ENCODE measurements at places on chromosomes 3 and 15.
A peak's percentile ranks its signal among the peaks of the same experiment; 100 is the strongest.

DNA sequence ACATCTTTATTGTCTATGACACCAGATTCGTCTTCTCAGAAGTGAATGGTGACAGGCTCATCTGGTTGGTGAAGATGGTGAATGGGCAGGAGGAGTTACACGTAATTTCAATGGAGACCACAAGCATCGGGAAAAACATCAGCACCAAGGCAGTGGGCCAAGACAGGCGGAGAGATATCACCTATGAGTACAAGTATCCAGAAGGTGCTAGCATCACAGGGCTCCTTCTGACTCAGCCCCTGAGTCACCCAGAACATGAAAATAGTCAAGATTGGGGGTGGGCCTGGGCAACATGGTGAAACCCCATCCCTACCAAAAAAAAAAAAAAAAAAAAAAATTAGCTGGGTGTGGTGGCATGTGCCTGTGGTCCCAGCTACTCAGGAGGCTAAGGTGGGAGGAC is 32.6 kb downstream of the TGM4 start:
- DNase-seq = no peak

DNA sequence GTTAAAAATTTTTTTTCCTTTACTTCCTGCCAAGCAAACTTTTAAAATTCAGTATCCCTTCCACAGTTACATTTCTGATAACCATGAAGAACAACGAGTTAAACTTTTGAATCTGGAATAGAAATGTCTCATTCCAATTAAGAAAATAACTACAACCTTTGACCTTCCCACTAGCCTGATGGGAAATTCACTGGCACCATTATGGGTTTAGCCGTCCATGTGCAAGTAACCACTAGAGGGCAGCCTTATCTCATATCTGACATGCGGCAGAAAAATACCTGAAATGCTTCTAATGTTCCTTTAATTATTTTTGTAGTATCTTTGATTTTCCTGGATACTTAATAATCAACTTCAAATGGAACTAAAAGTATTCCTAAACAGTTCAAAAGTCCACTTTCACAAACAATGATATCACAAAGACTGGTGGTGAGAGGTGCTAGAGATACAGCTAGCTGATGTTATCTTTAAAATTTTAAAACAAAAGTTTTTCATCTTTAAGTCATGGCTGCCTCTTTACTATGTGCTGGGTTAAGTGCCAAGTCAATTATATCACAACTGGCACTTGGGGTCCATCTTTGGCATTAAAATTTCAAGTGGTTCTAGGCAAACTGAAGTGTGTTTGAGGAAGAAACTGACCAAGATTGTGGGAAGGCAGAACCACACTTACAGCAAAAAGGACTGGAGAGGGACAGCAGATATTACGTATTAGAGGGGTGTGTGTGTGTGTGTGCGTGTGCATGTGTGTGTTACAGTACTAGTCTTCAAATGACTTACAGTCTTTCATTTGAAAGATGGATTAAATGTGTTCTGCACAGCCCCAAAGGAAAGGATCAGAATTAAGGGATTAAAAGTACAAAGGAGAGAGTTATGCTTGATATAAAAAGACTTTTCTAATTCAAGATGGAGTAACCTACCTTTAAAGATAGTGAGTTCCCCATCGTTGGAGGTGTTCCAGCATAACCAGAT is 107.1 kb upstream of the ICE2 start:
- DNase-seq = peak; percentile 86

- no peak for DNase-seq
Observed at GRCh38 chr3:122104515-122105194, 49.5 kb downstream of the CD86 start.

- peak; percentile 31 for DNase-seq
Observed at GRCh38 chr3:3196148-3196861, 16.8 kb upstream of the CRBN start.

- DNase-seq = no peak
Observed at GRCh38 chr3:150607267-150608065, 4.3 kb downstream of the SELENOT start.

GRCh38 chr15:101702077-101702476 is 22.2 kb downstream of the TARS3 start:
- DNase-seq = no peak

DNA sequence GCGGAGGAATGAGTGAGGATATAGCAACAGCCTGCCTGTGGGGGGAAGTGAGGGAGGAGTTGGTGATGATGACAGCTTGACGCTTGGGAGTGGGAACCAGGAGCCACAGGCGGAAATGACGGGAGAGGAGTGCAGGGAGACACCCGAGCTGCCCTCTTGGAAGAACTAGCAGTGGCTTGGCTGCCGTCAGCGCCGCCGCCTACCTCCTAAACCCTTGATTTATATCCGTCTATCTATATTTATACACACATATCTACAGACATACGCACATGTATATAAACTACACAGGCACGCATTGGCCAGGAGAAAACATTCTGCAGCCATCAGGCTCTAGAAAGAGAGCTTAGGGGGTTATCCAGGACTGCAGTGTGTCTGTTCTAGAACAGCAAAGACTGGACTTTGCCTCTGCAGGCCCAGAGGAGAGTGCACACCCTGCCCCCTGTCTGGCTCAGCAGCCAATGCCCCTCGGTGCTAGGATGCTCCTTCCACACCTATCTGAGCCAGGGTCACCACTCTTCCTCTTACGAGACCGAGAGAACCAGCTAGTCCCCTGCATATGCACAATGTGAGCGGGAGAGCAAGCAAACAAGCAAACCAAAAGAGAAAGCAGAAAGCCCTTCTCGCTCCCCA is 45.3 kb upstream of the MAGEF1 start:
- DNase-seq = peak; percentile 89

DNA sequence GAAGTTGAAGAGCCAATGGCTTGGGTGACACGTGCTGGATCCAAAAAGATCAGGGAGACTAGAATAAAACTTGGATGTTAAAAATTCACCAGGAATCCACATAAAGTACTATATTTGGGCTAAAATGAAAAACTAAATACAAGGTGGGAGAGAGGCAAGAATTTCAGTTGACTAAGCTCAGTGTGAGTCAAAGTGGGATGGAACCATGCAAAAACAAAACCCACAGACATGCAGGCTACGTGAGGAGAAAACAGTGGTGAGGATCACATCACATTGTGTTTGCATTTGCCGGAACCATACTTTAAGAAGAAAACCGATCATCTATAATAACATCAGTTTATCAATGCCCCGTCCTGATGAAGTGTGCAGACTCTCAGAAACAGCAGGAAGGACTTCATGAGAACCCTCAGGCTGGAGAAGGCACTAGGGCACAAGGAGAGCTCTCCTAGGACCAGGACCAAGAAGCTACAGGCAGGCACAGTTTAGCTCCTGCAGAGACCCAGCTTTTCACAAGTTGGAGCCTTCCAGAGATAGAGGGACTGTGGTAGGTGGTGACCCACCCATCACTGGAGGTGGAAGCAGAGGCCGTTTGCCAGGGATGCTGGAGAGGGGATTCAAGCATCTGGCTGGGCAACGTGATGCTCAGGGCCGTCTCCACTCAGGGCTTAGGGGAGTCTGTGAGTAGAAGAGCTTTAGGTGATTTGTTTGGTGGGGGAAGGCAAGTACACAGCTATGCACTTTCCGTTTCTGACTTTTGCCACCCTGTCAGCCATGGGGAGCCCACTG is 29.0 kb upstream of the NR2E3 start:
- DNase-seq = no peak
